ENCODE measurements at places on chromosomes 11 and 22.
A peak's percentile ranks its signal among the peaks of the same experiment; 100 is the strongest.

DNA sequence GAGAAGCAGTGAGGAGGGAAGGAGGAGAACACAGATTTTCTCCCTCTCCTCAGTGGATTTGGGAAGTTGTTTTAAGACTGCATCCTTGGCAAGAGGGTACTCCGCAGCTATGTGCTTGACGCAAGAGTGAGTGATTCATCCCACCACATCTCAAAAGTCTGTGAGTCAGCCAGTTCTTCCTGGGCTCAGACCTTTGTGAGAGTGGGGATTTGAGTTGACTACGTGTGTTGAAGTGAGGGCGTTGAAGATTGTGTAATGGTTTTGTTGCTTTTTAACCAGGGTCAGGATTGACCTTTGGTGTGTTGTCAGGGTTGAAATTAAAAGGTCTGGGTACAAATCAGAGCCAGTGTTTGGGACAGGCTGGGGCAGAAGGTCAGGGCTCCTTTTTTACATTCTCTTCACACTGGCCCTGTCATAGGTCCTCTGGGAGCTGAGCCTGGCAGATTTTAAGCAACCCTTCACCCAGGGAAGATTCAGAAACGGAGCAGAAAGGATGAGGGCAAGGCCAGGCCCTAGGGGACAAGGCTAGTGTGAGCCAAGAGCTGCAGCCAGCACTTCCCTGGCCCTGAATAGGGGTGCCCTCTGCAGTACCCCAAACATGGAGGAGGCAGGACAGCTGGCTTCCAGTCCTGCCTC is 4.2 kb upstream of the C11orf86 start:
- DNase-seq: peak; percentile 95

DNA sequence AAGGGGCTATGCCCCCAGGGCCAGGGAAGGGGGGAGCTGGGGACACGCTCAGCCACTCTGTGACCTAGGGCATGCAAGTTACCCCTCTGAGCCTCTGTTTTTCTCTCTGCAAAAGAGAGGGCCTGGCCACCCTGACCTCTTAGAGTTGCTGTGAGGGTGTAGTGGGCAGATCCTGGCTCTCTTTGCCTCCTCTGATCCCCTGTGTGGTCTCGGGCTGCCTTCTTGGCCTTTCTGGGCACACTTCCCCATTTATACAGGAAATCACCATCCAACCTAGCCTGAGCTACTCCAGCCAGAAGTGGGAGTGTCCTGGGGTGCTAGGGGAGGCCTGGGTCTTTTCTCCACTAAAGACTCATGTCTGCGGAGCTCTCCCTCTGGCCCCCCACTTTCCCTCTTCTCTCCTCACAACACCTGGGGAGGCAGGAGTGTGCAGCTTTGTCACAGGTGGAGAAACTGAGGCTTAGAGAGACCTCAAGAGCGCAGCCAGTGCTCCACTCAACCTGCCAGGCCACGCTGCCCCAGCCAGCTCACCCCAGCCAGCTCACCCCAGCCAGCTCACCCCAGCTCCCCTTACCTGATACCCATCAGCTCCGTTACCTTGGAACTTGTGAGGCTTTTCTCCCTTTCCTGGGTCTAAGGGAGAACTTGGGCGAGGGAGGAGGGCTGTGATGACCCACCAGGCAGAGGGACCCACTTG is 1.4 kb downstream of the AIFM3 start:
- no peak for DNase-seq

GRCh38 chr11:32562839-32563599 is 20.6 kb upstream of the EIF3M start:
- DNase-seq: no peak

DNA sequence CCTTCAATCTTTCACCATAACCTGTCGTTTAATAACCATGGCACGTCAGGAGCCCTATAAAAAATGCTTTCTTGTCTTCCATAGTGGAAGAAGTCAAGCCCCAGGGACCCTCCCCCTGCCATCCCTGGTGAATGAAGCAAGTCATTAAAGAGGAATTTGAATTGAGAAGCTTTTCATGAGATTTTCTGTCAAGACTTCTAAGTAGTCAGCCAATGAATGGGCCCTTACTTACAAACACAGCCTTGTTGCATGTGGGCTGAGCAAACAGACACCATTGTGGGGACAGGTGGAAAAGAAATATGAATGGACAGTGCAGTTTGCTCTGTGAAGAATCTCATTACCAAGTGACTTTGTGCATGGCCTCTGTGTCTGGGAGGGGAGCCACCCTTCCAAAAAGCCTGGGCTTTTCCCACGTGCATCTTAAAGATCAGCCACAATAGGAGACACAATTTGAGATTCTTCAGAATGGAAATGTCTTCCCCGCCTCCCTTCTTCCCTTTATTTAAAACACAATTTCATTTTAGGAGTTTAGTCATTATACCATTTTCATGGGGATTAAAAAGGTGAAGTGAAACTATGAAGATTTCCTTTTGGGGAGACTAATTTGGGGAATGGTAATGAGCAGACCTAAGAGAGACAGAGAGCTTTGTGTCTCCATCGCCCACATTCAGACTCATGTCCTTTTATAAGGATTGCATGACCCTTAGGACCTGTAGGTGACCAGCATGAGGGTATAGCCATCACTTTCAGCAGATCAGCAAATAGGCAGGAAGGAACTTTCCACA is 152.0 kb downstream of the LRRC4C start:
- no peak for DNase-seq

DNA sequence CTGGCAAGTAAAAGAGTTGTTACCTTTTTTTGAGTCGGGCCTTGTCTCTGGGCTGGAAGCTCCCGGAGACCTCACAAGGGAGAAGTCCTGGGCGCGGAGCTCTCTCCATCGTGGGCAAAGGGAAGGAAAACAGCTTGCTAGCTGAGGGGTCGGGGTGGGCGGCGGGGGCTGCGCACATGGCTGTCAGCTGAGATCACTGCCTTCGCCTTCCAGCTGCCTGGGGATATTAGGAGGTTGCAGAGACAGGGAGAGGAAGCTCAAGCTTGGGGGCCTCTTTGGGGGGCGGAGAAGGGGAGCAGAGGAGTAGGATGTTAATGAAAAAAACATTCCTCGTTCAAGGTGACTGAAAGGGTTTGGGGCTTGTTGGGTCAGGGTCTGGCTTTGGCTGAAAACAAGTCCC is 49.2 kb upstream of the ALX4 start:
- no peak for DNase-seq

DNA sequence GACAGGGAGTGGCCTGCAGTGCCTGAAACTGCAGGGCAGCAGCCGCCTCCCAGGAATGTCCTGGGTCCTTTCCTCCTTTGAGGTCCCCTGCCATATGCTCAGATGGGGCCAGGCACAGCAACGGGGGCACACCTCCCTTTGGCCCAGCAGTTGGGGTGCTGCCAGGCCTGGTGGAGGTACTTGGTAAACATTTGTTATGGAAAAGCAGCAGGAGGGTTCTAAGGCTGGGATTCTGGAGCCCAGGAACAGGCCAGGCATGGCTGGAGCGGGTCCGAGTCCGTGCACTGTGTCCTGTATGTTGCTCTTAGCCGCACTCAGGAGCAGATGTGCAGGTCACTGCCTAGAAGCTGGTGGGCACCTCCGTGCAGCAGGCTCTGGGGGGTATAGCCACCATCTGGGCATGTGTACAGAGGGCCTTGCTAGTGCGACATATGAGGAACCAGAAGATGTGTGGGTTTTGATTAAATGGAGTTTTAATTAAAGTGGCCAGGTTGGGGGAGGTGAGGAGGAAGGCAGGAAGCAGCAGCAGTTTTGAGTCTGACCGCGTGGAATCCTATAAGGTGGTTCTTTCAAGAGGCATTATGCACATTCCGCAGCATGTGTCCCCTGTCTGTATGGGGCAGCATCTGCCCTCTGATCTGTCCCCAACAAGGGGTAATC is 1.5 kb downstream of the ADORA2A start:
- no peak for DNase-seq

DNA sequence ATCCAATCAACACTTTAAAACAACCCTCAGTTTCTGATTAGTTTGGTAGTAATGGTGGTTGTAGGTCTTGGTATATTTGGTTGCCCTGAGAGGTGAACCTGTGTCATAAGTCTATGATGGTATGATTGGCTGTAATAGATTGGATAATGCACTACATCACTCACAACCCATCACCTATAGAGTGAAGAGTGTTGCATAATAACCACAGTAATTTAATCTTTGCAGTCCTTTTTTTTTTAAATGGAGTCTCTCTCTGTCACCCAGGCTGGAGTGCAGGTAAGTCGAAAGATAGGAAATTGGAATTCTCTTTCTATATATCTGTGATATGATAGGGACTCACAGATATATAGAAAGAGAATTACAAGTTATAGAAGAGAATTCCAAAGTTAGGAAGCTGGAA is 133.4 kb upstream of the PGR start:
- no peak for DNase-seq

DNA sequence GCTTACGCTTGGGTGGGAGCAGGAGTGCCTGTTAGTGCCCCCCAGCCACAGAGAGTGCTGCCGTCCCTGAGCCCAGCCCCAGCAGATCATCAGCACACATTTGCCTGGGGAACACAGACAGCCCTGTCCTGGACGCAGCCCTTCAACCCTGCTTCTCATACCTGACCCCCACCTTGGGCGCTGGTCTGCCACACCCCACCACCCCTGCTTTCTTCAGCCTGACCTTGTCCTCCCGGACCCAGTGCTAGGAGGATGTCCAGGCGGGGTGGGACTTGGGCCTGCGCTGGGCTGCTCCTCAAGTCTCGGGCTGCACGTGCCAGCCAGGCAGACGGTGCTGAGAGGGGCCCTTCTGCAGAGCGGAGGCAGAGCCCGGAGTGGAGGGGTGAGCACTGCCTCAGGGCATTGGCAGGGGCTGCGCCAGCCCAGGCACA is 119.2 kb downstream of the KCNQ1OT1 start:
- no peak for DNase-seq

- peak; percentile 60 for DNase-seq
Measured at GRCh38 chr11:69640260-69640994, 529 bp upstream of the CCND1 start.

DNA sequence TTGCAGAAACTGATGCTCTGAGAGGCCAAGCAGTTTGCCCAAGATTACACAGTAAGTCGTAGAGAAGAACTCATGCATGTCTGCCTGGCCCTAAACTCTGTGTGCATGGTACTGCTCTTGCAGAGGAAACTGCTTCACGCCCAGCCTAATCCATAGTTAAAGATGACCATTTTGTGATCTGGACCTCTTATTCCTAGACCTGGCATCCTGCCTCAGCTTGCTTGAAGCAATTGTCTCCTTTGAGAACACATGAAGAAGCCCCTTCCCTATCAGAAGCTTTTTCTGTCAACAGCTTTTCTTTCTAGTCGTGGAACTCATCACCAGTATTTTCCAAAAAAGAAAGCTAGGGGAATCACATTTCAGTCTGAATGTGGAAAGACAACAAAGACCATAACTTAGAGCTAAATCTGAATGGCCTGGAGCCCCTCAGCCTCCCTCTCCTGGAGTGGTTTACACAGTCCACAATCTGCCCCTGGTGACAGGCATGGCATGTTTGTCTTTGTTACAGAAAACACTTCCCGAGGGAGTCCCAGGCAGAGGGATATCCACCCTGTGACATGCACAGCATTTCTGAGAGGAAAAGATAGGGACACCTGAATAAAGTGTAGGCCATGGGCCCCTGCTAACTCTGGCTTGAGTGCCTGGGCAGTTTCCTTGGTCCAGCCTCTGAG is 2.9 kb upstream of the FZD4 start:
- DNase-seq: no peak

GRCh38 chr22:46961591-46962295 is 199.3 kb downstream of the TBC1D22A start:
- no peak for DNase-seq

DNA sequence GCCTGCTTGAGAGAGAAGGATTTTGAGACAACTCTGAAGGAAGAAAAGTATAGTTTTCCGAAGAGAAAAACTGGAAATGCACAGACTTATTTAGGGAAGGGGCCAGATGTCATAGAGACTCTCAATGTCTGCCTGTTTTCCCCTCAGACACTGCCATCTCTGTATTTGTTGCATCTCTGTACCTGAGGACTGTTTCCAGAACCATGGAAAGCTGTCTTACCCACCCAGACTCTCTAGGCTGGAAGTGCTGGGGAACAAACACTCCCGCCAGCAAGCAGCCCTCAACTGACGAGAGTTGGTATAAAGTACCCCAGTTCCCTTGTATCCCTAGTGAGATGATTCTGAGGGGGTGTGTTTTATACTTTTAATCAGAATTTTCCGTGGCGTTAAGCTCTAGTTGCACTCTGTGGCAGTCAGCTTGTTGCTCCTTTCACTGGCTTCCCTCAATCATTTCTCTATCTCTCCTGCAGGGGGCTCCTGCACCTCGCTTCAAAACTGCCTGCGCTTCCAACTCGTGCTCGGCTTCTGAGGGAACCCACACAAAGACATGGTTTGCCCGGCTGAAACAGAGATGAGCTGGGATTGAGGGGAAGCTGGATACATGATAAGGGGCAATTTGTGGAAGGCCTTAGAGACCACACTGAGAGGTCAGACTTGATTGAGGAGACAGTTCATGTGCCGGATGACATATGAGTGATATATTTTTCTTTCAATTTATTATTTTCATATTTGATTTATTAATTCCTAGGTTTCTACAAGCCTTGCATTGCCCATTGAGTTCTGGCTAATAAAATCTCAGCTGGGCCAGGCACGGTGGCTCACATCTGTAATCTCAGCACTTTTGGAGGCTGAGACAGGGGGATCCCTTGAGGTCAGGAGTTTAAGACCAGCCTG is 36.9 kb upstream of the CLPB start:
- peak; percentile 87 for DNase-seq

- no peak for DNase-seq
Measured at GRCh38 chr11:9838961-9839360, 175.1 kb downstream of the SWAP70 start.

- DNase-seq: no peak
Measured at GRCh38 chr22:26580240-26580962, 9.5 kb downstream of the TPST2 start.

GRCh38 chr11:76140912-76141574 is 65.3 kb downstream of the WNT11 start:
- no peak for DNase-seq

DNA sequence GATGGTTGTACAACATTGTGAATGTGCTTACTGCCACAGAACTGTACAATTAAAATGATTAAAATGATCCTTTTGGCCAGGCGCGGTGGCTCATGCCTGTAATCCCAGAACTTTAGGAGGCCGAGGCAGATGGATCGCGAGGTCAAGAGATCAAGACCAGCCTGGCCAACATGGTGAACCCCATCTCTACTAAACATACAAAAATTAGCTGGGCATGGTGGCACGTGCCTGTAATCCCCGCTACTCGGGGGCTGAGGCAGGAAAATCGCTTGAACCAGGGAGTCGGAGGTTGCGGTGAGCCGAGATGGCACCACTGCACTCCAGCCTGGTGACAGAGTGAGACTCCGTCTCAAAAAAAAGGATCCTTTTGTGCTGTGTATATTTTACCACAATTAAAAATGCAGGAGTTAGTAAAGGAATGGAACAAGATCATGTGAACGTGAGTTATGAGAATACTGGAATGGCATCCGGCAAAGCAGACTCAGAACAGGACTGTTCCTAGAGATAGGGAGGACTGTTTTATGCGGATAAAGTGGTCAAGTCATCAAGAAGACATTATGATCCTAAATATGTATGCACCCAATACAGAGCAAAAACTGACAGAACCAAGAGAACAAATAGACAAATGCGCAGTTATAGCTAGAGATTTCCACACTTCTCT is 58.0 kb upstream of the CLDN5 start:
- DNase-seq: no peak

GRCh38 chr11:65855927-65856363 is 2.0 kb downstream of the CFL1 start:
- no peak for DNase-seq
